ENCODE measurements at places on chromosomes 3 and 15. TPM values are rescaled to one million over a fixed set of nuclear protein-coding genes. Genes with fewer than 3 reads are reported as not detected.

GRCh38 chr3:57927916-57928315 lies 80.3 kb upstream of the FLNB start:
- no peak for DNase-seq

- no peak for DNase-seq
These were observed 75.5 kb upstream of the MDFIC2 start for GRCh38 chr3:70387889-70388288.

GRCh38 chr3:170806676-170807075 lies 63.3 kb downstream of the RPL22L1 start:
- DNase-seq = no peak

DNA sequence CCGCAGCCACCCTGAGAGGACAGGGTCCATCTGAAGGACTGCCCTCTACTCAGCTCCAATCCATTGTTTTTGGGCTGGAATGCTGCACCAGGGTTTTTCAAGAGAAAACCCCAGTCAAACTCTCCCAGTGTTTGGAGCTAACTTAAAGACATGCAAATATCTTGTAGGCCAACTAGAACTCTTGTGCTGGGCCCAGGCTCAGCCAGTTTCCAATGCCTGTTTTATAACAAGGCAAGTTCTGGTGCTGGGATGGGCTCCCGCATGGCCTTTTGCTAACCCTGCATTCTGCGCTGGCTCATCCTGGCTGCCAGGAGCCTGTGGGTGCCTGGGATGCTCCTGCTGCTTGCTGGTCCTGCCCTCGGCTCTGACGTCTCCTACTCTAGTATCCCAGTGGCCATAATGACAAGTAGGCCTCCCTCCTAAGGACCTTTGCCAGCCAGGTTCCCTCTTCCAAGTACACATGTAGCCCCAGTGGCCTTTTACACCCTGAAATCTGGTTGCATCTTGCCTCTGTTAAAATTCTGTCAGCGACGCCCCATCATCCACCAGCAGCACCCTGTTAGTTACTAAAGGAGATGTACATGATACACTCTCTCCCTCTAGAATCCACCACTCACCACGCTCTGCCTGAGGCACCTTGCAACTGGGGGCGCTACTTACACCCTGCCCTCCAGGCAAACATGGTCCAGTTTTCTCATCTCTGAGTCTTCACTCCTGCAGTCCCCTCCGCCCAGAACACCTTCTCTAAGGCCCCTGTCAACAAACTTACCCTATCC lies 30.5 kb upstream of the RAB6B start:
- no peak for DNase-seq

DNA sequence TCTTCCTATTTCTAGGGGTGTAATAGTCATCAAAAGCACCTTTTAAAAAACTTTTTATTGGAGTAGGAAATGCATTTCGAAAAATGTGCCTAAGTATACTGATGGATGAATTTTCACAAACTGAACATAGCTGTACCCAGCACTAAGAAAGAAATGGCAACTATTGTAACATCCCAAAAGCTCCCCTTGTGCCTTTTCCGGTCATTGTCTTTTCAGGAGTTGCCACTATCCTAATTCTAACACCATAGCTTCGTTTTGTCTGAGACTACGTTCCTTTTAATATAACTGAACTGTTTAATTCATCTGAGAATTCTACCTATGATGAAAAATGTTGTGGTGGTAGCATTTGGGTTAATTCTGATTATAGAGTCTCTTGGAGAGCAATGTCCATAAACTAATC lies 1.9 kb downstream of the TIMMDC1 start:
- DNase-seq = no peak

DNA sequence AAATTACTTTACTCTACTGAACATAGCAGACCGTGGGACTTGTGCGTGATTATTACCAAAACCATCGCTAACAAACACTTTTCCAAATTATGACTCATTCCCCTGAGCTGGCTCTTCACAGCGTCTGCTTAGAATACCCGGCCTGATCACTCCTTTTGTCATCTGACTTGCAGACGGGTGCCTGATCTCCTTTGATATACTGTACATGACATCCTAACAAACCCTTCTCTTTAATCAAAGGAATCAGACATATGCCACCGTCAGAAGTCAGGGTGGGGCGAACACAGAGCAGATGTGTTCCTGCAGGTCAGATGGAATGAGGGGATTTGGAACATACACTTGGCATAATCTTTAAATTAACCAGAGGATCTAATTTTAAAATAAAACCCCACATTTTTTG lies 48.5 kb upstream of the SH3GL3 start:
- DNase-seq = no peak

COX17 gene
- total RNA-seq = 73.0 TPM

- DNase-seq = no peak
These were observed 39.3 kb upstream of the UTS2B start for GRCh38 chr3:191369616-191370010.

GRCh38 chr3:114675104-114675503 lies 381.3 kb downstream of the TIGIT start:
- DNase-seq = no peak

DNA sequence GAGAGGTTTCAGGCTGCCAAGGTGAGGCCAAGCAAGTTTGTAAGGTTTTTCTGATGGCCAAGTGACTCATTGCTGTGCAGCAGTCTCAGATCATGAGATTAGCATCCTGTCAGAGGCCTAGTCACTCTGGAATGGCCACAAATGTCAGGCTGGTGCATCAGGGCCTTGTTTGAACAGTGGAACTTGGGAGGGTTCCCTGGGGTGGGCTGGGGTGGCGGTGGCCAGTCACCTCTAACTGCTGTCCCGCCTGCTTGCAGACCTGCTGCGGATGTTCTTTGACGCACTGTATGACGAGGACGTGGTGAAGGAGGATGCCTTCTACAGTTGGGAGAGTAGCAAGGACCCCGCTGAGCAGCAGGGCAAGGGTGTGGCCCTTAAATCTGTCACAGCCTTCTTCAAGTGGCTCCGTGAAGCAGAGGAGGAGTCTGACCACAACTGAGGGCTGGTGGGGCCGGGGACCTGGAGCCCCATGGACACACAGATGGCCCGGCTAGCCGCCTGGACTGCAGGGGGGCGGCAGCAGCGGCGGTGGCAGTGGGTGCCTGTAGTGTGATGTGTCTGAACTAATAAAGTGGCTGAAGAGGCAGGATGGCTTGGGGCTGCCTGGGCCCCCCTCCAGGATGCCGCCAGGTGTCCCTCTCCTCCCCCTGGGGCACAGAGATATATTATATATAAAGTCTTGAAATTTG lies 2.8 kb upstream of the FAM131A start:
- no peak for DNase-seq

- no peak for DNase-seq
These were observed 680.6 kb upstream of the NECTIN3 start for GRCh38 chr3:110391042-110391441.

SENP8 gene
- 6.5 TPM for total RNA-seq

Measured in thyroid gland (tissue), 4 donors.